Activated naive CD4-positive, alpha-beta T cell (primary cell): ENCODE measurements at places on chromosomes 2 and 18.

DNA sequence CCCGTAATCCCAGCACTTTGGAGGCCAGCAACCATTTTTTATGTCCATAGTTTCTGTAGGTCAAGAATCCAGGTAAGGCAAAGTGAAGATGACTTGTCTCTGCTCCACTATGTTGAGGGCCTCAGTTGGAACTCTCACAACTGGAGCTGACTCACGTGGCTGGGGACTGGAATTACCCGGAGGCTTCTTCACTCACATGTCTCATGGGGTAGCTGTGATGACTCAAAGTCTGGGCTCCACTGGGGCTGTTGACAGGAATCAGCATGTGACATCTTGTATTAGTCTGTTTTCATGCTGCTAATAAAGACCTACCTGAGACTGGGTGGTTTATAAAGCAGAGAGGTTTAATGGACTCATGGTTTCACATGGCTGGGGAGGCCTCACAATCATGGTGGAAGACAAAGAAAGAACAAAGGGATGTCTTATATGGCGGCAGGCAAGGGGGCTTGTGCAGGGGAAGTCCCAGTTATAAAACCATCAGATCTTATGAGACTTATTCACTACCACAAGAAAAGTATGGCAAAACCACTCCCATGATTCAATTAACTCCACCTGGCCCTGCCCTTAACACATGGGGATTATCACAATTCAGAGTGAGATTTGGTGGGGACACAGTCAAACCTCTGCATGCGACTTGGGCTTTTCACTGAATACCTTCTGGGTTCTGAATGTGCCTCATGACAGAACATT is 7.8 kb upstream of the PPP1R1C start:
- no peak for DNase-seq

DNA sequence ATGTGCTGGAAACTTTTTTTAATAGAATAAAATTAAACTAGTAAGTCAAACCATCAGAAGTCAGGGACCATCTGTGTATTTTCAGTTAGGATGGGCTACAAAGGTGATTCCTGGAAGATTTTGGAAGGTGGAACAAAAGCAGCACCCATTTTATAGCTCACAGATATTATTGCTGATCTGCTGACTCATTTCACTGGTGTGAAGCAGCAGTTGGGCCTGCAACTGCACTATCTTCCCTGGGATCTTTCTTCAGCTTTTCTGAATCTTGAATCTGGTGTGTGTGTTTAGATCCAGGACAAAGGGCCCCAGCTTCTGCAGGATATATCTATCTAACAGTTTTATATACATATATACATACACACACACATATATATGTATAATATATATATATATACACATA is 35.6 kb upstream of the BCL11A start:
- DNase-seq: no peak

GRCh38 chr2:20196053-20196656 is 28.8 kb downstream of the SDC1 start:
- DNase-seq: no peak

DNA sequence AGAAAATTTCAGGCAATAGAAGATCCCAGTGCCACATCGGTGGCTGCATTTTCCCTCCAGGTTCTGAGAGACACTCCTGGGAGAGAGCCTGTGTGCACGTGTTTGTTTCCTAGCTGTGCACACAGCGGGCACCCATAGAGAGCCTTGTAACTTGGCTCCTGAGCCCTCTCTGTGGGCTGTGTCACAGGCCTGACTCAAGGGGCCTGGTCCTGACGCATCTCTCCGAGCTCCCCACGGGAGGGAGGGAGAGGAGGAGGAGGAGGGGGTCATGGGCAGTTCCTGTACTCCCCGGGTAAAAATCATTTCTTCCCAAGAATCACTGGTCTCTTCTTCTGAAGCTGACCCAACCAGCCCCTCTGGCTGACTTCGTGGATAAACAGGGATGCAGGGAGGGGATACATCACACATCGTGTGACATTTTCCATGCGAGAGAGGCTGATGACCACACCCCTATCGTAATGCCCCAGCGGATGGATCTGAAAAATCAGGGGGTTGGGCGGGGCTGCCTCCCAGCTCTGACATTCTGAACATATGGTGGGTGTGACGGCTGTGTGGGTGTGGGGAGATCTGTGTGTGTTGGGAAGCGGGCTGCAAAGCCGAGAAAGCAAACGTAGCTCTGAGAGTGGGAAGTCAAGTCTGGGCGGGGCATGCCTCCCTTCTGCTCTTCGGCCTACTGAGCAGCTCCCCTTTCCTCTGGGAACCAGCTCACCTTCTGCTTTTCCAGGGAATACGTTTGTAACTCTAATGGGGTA is 308.3 kb upstream of the HS6ST1 start:
- DNase-seq: no peak

DNA sequence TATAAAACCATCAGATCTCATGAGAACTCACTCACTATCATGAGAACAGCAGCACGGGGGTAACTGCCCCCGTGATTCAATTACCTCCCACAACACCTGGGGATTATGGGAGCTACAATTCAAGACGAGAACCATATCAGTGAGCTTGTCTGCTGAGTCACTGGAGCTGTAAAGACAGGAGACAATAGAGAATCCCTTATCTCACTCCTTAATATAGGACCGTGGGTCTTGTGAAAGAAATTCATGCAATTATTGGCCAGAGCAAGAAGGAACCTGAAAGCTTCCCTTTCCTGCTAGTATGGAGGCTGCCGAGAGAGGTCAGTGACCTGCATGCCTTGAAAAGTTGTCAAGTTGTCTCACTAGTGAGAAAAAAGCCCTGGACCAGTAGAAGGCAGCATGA is 9.5 kb upstream of the TNFAIP6 start:
- DNase-seq: no peak

DNA sequence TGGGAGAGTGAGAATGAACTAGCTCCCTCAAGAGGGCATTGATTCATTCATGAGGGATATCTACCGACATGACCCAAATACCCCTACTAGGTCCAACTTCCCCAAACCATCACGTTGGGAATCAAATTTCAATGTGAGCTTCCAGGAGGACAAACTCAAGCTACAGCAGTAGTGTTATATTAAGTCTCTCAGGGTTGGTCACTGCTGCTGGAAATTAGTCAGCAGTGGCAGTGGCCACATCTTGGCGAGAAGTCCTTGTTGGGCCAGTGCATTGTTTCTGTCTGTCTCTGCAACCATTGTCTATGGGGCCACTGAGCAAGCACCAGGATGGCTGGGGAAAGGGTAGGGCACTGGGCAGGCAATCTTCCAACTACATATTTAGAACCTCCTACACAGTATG is 47.5 kb downstream of the THUMPD2 start:
- DNase-seq: no peak

DNA sequence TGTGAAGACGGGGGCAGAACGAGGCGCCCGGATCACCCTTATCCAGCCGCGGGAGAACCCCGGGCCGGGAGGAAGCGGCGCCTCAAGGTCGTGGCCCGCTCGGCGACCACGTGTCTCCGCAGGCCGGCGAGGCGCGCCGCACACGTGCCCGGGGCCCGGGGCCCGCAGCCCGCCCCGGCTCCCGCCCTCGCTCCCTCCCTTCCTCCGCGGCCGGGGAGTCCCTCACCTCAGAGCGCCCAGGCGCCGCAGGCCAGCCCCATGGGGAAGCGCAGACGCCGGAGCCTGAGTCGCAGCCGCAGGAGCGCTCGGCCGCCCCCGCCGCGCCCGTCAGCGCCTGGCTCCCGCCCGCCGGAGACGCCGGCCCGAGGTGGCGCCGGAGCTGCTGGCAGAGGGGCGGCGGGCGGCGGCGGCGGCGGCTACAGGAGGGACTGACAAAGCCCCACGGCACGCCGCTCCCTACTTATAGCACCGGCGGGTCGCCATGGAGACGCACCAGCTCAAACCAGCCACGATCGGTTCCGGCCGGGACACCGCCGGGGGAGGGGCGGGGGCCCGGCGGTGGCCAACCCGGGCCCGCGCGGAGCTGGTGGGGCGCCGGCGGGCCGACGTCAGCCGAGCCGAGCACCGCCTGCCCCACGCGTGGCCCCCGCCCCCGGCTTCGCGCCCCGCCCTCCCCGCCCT is at the start of gene ODC1:
TSS of gene ODC1 (minus strand) at position 433 of the 681 bp plus-strand sequence. CDS start 3,295 bp downstream, outside the sequence.
- DNase-seq: peak; percentile 98

DNA sequence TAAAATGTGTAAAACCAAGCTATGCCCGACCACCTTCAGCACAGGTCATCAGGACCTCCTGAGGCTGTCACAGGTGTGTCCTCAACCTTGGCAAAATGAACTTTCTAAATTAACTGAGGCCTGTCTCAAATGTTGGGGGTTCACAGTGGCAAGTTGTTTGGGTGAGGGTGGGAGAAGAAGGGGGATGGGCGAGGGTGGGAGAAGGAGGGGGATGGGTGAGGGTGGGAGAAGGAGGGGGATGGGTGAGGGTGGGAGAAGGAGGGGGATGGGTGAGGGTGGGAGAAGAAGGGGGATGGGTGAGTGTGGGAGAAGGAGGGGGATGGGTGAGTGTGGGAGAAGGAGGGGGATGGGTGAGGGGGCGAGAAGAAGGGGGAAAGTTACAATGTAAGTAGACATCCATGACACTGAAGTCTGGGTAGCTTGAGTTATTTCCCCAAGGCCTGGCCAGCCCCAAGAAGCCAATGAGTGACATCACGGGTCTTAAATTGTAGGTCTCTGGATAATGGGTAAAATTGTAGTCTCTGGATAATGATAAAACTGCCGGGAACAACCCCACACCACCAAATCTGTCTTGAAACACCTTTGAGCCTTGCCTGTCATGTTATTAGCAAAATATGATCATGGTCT is 56.3 kb downstream of the TIMM21 start:
- DNase-seq: peak; percentile 16

DNA sequence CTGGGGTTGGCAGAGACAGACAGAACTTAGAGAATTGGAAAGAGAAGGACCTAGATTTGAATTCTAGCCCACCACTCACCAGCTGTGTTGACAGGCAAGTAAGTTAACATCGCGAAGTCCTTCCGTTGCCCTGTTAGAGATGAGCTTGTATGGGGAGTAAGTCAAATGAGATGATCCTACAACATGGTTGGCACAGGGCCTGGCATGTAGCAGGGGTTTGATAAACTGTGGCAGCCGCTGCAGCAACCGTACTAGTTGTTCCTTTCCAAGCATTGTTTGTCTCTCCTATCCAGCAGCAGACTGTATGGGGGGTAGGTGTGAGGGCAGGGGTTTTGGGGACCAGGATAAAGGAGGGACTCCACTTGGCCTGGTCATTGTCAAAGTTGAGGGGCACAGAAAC is 16.0 kb downstream of the TET3 start:
- no peak for DNase-seq

DNA sequence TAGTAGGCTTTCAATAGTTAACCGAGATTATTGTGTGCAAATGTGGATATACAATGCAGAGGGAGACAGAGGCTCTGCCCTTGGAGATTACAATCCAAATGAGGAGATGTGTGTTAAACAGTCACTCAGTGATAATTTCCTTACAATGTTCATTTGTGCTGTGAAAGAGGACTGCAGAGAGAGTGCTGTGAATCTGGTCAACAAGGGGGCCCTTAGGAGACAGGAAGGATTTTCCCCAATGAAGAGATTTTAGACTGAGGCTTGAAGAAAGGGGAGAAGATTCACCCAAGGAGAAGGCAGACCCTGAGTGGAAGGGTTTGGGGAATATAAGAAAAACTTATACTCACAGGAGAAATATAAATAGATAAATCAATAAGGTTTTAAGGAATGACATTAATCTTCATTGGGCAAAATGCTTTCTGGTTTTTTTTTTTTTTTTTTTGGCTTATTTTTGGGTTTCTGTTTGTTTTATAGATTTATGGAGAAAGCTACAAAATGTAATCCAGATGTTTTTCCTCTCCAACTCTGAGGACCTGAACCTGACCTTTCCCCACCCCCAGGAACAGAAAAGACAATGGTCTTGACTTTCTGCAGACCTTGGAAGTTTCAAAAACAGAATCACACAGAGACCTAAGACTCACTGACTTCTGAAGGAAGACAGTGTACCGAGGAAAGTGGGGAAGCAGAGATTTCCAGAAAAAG is 151.3 kb upstream of the SERPINE2 start:
- DNase-seq: no peak

GRCh38 chr2:86661333-86661732 is 37.7 kb upstream of the RNF103 start:
- no peak for DNase-seq

DNA sequence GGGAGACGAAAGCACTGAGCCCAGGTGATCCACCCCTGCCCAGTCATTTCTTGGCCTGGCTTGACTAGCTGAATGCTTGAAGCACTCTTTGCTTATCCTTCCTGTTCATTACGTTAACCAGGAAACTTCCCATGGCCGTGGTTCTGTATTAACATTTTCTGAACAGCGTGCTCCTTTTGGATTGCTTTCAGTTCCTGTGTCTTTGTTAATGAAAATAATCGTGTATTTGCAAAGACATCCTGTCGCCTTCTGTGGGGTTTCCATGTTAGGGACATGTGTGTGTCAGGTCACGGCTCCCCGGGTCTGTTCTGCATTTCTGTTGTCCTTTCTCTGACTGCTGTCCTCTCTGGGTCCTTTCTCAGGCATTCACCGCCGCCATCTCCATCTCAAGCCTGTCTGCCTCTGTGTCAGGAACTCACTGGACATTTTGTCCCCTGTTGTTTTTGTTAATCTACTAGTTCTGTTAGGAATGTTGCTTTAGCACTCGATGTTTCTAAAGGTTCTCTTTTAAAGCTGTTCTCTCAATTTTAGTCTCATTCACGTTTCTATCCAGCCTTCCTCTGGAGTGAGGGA is 434.1 kb upstream of the HS6ST1 start:
- no peak for DNase-seq

GRCh38 chr2:9168821-9169221 is 37.8 kb upstream of the ASAP2 start:
- DNase-seq: no peak

DNA sequence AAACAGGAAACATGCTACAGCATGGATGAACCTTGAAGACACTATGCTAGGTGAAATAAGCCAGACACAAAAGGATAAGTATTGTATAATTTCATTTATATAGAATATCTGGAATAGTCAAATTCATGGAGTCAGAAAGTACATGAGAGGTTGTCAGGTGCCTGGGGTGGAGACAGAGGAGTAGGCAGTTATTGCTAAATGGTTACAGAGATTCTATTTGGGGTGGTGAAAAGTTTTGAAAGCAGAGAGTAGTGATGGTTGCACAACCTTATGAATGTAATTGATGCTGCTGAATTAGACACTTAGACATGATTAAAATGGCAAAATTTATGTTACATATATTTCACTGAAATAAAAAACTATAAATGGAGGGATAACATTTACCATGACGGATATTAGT is 197.4 kb downstream of the VAPA start:
- DNase-seq: no peak

GRCh38 chr2:79292239-79292957 is 132.8 kb upstream of the REG3A start:
- no peak for DNase-seq

DNA sequence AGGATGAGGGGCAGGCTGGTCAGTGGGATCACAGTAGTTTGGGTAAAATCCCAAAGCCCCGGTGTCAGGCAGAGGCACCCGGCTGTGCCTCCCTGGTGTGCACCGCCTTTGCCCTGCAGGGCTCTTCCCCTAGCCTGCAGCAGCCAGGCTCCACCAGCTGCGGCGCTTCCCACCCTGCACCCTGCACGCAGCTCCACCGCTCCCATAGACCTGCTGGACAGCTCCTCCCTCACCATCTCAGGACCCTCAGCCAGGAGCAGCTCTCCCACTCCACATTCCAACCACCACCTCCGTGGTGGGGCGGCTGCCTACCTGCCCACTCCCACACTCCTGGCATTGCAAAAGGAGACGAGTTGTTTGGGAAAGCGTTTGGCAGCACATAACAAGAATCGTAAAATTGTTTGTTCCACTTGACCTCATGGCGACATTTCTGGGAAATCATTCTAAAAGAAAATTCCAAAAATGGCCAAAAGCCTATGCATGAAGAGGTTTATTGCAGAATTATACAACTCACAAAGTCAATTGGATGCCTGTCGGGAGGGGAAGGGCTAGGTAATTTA is 287.4 kb upstream of the HDAC4 start:
- DNase-seq: no peak

- no peak for DNase-seq
Measured at GRCh38 chr2:151638191-151638933, 95.9 kb downstream of the NEB start.
